HL-60 (cell line): ENCODE measurements at places on chromosomes 4 and X.
A peak's percentile ranks its signal among the peaks of the same experiment; 100 is the strongest.

GRCh38 chr4:74793757-74794381 lies 454 bp downstream of the BTC start:
- peak; percentile 30 for DNase-seq

DNA sequence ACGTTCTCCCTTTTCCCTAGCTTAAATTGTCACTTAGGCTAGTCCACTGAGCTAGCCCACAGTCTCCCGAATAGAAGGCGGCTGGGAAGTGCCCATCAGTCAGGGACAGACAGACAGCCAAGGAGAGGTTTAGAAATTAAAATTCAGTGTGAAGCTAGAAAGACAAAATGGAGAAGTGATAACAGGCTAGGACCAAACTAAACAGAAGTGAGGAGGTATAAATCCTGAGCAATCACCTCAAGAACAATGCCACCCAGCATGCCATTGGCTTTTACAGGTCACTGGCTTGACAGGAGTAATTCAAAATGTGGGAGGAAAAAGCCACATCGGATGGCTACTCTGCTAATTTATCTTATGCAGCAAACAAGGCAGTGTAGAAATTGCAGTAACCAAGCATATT lies 138.9 kb downstream of the MAPK10 start:
- no peak for DNase-seq

- no peak for DNase-seq
Observed at GRCh38 chr4:2942532-2943363, 20.5 kb downstream of the NOP14 start.

GRCh38 chr4:40238700-40239548 lies 42.1 kb downstream of the RHOH start:
- DNase-seq: peak; percentile 60

DNA sequence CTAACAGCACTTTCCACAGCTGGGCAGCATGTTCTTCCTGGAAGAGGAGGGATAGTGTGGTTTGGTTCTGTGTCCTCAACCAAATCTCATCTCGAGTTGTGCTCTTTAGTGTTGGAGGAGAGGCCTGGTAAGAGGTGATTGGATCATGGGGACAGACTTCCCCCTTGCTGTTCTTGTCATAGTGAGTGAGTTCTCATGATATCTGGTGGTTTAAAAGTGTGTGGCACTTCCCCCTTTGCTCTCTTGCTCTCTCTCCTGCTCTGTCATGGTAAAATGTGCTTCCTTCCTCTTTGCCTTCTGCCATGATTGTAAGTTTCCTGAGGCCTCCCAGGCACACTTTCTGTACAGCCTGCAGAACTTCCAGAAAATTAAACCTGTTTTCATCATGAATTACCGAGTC lies 133.7 kb upstream of the NDP start:
- DNase-seq: peak; percentile 53

DNA sequence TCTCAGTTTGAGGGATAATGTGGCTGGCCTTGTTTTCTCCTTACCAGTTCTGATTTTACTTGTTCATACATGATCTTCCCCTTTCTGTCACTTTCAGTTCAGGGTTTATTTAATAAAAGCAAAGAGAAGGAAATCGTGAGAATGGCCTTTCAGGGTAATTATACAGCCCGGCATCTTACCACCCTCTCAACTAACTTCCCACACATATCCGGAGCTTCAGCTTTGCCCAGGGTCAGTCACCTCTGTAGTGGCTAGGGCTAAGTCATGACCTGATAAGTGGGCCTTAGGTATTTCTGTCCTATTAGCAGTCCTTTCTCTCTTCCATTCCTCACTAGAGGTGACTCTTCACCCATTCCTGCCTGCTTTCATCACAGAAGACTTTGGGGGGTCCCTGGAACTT lies 15.8 kb downstream of the TRPC5 start:
- no peak for DNase-seq

DNA sequence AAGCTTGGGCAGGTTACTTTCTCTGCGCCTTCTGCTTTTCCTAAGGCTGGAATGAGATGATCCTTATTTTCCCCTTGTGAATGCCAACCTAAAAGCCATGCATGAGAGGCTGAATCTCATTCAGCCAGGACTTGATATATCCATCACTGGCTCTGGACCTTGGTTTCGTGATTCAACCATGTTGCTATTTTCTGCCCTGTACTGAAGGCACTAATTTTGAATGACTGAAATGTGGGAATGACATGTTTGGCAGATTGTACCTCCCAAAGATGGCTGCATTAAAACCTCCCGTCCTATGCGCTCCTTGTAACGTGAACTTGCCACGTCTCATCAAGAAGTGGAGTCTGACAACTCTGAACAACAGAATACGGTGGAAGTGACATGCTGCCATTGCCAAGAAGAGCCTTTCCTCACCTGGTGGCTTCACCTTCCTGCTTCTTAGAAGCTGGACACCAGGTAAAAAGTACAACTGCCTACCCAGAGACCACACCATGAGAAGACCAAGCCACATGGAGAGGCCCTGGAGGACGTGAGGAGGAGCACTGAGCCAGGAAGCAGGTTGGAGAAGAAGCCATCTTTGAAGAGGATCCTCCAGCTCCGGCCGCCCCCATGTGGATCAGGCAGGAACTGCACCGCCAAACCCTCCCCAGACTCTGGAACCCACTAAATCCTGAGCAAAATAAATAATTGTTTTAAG lies 174.5 kb downstream of the NSUN7 start:
- peak; percentile 73 for DNase-seq

GRCh38 chr4:156322592-156322991 lies 368.9 kb upstream of the CTSO start:
- DNase-seq: no peak

DNA sequence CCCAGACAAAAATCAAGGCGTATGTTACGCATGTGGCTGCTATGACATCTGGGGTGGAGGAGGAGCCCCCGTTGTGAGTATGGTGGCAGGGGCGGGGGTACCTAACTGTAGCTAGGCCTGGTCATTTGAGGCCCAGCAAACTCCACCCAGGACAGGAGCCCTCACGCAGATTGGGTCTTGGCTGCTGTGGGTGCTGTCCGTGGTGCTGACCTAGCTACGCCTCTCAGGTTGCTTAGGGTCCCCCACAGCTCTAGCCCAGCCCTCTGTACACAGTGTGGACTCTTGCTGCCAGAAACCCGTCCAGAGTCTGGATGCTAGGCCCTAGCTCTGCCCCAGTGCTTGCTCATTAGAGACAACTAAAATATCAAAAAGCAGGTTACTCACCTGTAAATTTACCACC lies 146.7 kb upstream of the PSAPL1 start:
- no peak for DNase-seq

DNA sequence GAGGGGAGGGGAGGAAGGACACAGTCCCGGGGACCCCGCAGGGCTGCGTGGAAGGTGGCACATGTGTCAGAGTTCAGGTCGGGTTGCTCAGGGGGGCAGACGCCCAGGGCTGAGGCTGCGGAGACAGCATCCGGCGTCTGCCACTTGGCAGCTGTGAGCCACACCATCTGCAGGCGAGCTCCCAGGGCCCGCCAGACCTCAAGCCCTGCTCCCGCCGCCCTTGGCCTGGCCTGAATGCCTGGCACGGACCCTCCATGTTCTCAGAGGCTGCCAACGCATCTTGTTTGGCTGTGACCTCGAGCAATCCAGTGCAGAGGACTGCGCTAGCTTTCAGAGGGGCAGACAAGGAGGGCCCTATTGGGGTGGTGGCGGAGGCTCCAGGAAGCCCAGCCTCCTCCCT lies 5.1 kb downstream of the BGN start:
- no peak for DNase-seq

DNA sequence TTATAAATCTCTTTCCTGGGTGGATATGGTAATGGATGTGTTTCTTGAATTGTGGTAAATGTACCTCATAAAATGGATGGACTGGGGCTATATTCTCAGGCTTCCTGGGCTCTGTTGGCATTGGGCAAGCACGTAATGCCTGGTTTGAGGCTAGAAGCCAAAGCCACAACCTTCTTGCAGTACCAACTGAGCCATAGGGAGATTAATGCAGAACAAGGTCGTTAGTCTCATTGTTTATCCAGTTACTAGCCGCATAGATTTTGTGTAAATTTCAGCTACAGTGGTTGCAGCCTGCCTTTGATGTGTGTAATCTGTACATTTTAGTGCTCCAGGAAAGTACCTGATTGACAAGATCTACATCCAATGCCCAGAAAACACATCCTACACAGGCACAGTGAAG lies 7.2 kb upstream of the LEF1 start:
- DNase-seq: no peak

DNA sequence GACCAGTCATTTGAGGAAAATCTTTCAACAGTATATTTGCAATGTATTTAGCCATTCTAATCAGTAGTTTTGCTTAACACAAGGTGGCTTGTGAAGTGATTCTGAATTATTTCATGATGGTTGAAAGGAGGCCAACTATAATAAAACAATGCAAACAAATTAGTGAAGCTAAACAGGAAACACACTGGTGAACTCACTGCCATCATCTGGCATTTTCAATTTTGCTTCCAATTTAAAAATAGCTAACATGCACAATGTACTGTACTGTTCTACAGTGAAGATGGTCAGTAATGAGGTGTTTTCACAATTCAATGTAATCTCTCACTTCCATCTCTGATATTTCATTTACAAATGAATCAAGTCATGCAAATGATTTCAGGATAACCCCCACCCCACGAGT lies 31.1 kb downstream of the PGRMC2 start:
- no peak for DNase-seq

- no peak for DNase-seq
Observed at GRCh38 chr4:128787509-128788311, 21.8 kb upstream of the JADE1 start.

DNA sequence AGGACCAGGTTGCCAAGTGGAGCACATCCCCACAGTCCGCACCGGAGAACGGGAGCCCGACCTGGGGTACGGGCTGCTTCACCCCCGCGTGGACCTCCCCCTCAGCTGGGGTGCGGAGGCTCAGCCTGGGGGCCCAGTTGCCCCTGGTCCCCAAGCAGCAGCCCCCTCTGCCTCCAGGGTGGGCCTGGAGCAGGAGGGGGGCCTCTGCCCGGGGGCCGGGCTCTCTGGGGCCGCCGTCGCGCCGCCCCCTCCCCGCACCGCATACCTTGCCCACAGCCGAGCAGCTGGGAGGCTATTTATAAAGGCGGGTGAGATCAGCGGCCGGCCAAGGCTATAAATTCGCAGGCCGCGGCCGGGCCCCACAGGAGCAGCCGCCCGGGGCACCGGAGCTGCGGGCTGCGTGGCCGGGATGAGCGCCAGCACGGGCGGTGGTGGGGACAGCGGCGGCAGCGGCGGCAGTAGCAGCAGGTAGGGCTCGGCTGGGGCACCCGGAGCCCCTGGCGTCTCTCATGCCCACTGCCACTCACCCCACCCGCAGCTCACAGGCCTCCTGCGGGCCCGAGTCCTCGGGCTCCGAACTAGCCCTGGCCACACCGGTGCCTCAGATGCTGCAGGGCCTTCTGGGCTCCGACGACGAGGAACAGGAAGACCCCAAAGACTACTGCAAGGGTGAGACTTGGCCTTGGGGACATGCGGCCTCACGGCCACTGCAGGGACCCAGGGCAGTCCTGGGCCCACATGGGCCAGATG lies at the start of gene SRPK3:
Gene SRPK3 (plus strand): TSS at position 364 of the 750 bp plus-strand sequence. CDS start 46 bp downstream, at position 410.
- no peak for DNase-seq

- no peak for DNase-seq
Observed at GRCh38 chr4:32551943-32552342, 1831.8 kb downstream of the PCDH7 start.

- DNase-seq: no peak
Observed at GRCh38 chr4:170227928-170228327, 138.2 kb upstream of the AADAT start.

- no peak for DNase-seq
Observed at GRCh38 chr4:36326476-36327029, 45.1 kb downstream of the DTHD1 start.

DNA sequence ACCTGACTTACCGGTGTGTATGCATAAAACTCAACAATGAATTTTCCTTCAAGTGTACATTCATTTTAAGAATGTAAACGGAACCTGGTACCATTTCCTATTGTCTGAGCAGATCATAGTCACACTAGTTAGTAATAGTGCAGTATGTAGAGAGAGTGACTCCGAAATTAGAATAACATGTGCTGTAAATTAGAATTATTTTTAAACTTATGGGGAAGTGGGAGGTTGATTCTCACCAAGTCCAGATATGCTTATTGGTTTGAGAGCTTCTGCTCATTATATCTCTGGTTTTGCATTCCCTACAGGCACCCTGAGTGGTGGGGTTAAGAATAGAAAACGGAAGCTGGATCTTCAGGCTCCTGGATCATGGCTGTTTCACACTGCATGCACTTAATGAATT lies 39.6 kb downstream of the KLF3 start:
- no peak for DNase-seq

DNA sequence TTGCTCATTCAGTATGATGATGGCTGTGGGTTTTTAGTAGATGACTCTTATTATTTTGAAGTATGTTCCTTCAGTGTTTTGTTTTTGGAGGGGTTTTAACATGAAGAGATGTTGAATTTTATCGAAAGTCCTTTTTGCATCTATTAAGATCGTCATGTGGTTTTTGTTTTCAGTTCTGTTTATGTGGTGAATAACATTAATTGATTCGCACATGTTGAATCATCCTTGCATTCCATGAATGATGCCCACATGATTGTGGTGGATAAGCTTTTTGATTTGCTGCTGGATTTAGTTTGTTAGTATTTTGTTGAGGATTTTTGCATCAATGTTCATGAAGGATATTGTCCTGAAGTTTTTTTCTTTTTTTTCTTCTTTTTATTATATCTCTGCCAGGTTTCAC lies 347.4 kb upstream of the EPHA5 start:
- DNase-seq: no peak

- DNase-seq: no peak
Observed at GRCh38 chrX:108306086-108306485, 132.1 kb downstream of the COL4A6 start.

GRCh38 chr4:37628977-37629609 lies 57.1 kb downstream of the RELL1 start:
- DNase-seq: peak; percentile 24

- DNase-seq: no peak
Observed at GRCh38 chr4:139253713-139254112, 26.3 kb downstream of the MGARP start.

- no peak for DNase-seq
Observed at GRCh38 chrX:93420525-93421082, 252.8 kb downstream of the NAP1L3 start.

DNA sequence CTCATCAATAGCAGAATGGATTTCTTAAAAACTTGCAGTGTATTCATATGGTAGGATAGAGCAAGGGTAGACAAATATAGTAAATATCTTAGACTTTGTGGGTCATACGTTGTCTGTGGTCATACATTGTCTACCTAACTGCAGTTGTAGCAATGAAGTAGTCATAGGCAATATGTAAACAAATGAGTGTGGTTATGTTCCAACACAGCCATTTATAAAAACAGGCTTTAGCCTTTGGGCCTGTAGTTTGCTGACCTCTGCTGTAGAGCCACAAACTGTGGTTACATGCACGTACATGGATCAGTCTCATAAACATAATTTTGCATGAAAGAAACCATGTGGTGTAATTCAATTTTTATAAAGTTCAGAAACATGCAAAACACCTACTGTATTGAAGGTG lies 98.9 kb downstream of the LARP1B start:
- no peak for DNase-seq

GRCh38 chr4:21749412-21749811 lies 199.2 kb downstream of the KCNIP4 start:
- no peak for DNase-seq

DNA sequence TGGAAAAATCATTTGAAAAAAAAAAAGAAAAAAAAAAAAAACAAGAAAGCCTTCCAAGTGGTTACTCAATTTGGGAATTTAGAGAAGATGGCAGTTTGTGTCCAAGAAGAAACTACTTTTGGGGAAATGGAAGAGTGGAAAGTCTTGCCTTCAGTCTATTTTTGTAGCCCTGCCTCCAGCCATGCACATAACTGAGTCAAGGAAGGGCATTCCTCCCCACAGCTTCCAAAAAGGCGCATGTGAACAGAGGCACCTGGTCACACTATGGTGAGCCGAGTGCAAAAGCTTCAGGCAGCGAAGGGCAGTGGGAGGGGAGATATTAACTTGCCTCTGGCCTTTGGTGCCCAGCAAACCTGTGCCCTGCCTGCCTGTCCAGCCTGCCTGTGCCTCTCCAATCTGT lies 163.7 kb downstream of the SMIM20 start:
- DNase-seq: no peak
